ENCODE measurements at places on chromosomes 7 and 10.

DNA sequence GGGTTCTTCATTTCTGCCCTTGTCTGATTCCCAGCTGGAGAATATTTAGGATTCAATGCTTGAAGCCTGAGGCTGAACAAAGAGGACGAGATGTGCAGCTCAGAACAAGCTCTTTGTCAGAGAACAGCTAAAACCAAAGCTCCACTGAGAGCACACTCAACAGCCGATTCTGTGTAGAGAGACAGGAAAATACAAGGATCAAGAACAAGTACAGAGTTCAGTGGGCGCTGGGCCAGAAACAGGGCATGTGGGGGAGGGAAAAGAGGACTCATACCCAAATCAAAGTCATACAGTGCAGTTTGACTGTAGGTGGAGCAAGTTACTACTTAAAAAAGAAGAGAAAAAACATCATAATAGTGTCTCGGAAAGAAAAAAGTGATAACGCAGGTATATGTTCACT is at the start of gene AGMO:
Gene AGMO, minus strand, starts transcription at position 181 of the 400 bp plus-strand sequence.
- DNase-seq, result no peak

GRCh38 chr7:134778941-134779740 is at the start of gene CALD1:
Gene CALD1, plus strand, starts transcription at chr7:134779634. Its CDS starts 88,100 bp downstream, at chr7:134867734.
- DNase-seq, result no peak

- no peak for DNase-seq
Observed at GRCh38 chr7:98288064-98288823, 6.8 kb downstream of the BRI3 start.

GRCh38 chr10:77716458-77717317 is 79.1 kb upstream of the KCNMA1 start:
- no peak for DNase-seq

DNA sequence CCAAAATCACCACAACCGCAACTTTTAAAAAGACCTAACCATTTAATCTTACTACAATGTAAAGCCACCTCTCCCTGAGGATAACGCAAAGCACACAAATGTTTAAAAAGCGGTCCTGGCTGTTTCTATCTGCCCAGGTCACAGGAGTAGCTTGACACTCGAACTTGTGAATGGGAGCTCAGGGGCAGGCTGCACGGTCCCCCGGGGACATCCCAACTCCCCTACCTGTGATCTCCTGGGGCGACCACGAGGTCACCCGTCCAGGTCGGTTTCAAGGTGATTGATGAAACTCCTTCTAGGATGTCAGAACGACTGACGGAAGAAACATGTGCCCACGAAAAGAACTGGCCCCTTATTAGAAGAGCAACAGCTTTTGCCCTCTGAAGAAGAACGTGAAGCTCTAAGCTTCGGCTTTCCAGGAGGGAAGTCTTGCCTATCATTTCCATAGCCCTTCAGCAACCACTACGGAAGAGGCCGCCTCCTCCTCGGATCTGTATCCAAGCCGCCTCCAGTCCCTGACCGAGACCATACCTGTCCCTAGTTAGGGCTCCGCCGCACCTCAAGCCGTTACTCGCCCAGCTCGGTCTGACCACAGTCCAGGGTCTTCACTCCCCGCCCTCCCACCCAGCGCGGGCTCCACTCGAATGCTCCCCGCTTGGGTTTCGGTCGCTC is 459 bp downstream of the CYCS start:
- no peak for DNase-seq

DNA sequence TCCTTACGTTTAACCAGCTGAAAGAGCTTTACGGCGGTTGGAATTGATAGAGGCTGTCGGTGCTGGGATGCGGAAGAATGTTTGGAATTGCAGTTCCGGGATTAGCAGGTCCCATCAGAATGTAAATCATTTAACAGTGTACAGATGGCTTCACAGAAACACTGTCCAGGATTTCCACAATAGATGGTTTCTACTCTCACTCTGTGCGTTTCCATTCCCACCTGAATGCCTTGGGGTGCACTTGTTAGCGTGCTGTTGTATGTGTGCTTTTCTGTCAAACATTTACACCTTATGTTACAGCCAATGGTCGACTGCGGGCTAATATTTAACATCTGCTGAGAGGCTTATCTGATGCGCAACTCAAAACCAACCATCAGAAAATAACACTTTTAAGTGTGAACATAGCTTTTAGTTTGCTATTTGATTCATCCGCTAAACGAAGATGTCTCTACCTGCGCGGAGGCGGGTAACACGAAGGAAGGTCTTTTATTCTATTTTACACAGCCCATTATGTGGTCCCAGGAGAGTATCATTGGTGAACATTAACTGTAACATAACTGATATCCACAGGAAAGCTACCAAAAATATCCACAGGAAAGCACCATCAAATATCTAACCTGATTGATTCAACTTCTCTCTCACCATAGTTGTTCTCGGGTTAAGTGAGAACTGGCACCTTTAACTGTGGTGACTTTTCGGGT is 179.0 kb downstream of the PRPF18 start:
- no peak for DNase-seq

GRCh38 chr7:32104766-32105165 is 34.6 kb upstream of the PDE1C start:
- no peak for DNase-seq

GRCh38 chr10:37563107-37563714 is 294.2 kb downstream of the ZNF248 start:
- no peak for DNase-seq

- DNase-seq, result no peak
Observed at GRCh38 chr10:118571123-118571522, 24.3 kb downstream of the PRLHR start.

DNA sequence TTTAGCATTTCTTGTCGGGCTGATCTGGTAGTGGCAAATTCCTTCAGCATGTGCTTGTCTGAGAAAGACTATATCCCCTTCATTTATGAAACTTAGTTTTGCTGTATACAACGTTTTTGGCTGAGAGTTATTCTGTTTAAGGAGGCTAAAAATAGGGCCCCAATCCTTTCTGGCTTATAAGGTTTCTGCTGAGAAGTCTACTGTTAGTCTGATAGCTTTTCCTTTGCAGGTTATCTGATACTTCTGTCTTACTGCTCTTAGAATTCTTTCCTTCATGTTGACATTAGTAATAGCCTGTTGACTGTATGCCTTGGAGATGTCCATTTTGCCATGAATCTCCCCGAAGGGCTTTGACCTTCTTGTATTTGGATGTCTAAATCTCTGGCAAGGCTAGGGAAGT is 9.9 kb downstream of the CASP7 start:
- no peak for DNase-seq

- DNase-seq, result peak; percentile 85
Observed at GRCh38 chr7:75994388-75995051, at the start of gene TMEM120A. Gene TMEM120A, minus strand, starts transcription at chr7:75994595. Its CDS starts 25 bp downstream, at chr7:75994570.

GRCh38 chr7:102125127-102125596 is 161.5 kb upstream of the SH2B2 start:
- no peak for DNase-seq

GRCh38 chr10:1166101-1166827 is 110.1 kb downstream of the WDR37 start:
- no peak for DNase-seq

DNA sequence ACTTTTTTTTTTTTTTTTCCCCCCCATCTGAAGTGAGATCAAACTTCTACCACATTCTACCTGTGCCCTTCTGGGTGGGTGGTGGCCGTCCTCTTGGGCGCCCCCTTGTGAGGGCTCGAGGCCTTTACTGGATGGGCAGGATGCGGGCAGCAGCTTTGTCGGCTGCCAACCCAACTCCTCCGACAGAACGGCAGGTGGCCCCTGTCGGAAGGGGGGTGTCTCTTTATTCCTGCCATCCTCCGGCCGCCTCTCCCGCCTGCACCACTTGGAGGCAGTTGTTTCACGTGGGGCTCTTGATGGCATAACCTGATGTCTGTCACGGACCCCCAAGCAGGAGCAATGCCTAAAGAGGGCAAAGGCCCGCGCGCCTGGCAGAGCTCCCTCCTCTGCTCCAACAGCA is 31.0 kb downstream of the AMZ1 start:
- DNase-seq, result peak; percentile 35

- no peak for DNase-seq
Observed at GRCh38 chr10:62653254-62653653, 151.3 kb upstream of the ADO start.

DNA sequence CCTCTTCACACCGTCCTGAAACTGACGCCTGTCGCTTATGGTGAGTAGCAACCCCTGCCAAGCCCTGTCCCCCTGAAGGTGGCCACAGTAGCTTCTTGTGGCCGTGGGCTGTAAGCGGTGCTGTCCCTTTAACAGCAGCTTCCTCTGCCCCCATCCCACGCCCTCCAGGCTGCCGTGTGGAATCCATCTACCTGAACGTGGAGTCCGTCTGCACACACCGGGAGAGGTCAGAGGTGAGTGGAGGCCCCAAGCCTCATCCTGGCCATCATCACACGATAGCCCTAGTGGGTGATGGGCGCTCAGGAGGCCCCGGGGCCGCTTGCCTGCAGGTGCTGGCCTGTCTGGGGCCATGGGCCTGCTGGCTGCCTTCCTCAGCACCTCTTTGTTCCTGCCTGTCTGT is 21.2 kb downstream of the PFKFB3 start:
- no peak for DNase-seq

DNA sequence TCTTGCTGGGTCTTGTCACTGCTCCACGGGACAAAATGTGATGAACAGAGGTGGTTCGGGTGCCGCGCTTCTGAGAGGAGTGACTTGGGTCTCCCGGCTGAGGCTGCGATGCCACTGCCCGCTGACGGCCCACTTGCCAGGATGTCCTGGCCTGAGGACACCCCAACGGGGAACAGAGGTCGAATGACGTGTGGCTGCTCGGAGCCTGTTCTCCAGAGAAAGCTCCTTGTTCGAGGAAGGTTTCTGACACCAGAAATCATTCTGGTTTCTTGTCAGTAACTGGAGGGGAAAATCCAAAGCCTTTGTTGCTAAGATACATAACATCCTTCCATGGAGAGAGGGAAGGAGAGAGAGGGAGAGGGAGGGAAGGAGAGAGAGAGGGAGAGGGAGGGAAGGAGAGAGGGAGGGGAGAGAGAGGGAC is 236.4 kb downstream of the WDR37 start:
- no peak for DNase-seq

DNA sequence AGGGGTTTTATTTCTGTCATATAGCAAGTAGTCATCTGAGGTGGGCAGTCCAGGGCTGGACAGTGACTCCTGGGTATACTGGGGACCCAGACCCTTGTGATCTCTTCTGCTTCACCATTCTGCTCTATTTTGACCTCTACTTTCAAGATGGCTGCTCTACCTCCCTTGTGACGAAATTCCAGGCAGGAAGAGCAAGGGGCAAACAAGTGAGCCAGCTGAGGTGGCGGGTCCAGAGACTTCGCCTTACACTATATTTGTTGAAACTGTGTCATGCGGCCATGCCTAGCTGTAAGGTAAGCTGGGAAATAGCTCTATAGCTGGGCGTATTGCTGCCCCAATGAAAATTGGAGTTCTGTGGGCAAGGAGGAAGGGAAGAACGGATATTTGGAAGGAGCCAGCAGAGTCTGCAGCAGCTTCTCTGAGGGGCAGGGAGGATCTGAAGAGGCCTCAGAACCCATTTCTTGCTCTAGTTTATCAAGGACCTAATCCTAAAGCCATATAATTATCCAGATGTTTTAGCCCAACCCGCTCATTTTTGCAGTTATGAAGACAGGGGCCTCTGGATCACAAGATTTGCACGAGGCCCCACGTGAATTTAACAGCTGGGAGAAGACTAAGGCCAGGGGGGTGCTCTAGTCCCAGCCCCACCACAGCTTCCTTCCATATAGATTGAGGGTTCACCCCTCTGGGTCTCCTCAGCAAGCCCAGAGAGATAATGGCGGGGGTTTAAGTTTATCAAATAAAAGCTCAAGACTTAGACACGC is 7.7 kb upstream of the CPA1 start:
- DNase-seq, result no peak

- no peak for DNase-seq
Observed at GRCh38 chr7:49520951-49521350, 252.5 kb upstream of the VWC2 start.

DNA sequence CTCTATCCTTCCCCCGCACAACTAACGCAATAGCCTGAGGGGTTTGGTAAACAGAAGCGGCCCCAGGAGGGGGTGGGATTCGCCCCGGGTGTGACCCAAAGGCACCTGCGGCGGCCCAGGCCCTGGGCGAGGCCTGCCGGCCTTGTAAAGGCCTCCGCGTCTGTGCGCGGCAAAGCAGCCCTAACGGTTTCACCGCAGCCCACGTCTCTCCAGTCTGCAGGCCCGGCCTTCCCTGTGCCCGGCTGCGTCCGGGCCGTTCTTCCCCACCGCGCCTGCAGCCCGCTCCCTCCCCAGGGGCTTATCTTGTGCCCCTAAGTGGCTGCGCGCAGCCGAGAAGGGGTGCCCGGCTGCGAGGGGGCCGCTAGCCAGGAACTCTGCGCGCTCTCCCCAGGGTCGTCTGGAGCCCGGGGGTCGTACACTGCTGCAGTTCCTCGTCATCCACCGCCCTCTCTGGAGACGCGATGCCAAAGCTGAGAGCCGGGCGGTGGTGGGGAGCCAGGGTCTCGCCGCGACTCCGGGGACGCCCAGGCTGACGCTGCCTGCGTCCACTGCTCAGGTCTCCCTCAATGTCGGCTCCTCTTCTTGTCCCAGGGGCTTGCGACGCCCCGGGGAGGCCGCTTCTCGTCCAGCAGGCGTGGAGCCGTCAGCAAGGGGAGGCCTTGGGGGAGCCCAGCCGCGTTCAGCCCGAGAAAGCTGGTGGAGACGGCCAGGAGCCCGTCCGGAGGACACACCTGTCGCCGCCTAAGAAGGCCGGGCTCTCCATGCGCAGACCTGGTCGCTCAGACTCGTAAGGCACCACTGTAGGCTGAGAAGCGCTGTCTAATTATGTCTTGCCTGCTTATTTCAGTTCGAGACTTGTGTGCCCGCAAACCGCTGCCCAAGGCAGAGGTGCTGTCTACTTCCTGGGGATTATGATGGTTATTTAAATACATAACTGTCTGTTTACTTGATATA is 132.3 kb downstream of the SPAG6 start:
- DNase-seq, result no peak

GRCh38 chr10:7042000-7042399 is 368.8 kb downstream of the SFMBT2 start:
- DNase-seq, result no peak

Data from stimulated activated CD8-positive, alpha-beta memory T cell treated with anti-CD3 and anti-CD28 coated beads, Interleukin-7, amount 100 ng/mL, for 1 hour (primary cell).